ENCODE measurements at places on chromosomes 2 and 18.

DNA sequence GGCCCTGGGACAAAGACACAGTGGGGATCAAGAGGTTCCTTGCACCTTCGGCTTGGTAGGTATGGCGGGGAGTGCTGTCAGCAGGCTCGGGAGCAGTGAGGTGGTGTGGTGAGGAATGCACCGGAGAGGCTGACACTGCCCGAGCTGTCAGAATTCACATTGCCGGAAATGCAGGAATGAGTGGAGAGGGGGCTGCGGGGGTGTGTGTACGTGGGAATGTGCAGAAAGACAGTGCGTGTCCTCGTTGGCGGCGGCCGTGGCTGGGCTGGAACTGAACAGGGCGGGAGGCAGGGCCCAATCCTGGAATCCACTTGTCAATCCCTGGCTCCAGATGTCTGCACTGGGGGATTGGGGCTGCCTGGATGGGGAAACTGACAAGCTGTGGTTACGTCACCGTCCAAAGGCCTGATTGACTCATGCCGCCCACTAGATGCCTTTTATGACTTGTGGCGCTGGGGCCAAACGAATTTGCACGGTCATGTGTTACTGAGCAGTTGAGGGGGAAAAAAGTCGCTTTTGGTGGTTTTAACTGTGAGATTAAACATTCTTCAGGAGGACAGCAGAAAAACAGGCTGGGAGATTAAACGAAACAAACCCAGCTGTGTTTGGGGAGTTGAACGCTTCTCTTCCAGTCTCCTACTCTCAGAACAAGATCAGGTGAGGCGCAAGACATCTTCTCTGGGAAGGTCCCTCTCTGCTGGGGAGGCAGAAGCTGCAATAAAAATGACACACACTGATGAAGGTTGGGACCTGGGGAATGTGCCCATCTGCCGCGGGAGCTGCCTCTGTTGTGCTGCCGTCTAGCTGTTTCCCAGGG, 189.4 kb upstream of the GLI2 start:
- no peak for DNase-seq

DNA sequence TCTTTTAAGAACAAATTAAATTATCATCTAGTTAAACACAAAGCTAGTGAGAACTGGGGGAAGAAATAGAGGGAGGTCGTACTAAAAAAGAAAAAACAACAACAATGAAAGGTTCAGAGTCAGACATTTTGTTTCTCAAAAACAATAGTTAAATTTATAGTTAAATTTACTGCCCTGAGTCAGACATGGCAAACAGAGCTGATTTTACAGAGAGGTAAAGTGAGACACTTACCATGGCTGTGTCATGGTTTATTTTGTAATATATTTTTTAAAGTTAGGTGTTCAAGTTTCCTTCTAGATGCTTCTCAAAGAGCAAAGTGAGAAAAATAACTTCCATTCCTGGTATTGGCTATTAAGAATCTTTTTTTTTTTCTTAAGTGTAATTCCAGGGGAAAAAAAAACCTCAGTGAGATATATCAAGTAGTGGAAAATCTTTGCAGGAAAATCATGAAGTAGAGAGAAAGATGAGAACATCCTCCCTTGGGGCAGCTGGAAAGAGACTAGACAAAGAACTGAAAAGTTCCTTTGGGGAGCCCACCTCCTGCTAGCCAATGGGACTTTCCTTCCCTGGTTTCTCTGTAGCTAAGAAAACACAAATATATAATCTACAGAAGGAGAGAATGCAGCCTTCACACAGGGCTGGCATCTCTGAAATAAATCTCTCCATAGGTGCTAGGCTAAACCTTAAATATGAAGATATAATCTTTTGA, 12.3 kb downstream of the KLF7 start:
- no peak for DNase-seq

GRCh38 chr2:227864161-227864756, 7.2 kb upstream of the DAW1 start:
- DNase-seq, result no peak

DNA sequence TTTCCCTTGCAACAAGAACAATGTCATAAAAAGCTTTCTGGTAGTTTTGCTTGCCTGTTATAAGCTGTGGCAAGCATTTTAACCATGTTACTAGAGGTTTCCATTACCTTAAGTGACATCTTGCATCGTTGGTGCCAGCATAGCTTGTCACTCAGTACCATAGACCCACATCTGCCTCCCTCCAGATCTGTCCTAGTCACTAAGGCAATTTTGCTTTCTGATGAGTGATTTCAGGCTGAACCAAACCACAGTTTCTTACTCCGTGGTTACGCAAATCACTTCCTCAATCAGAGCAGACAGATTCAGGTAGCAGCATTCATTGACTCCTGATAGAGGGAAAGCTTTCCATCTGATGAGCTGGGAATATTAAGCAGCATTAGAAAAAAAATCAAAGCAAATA, 1057.5 kb upstream of the FAM98A start:
- DNase-seq, result no peak

GRCh38 chr2:218627939-218628338, 20.2 kb downstream of the PLCD4 start:
- DNase-seq, result no peak

All from activated T-helper 1 cell treated with anti-CD3 and anti-CD28 coated beads, Interleukin-2, amount 50 U/mL, for 16 hours (primary cell).